Putamen (tissue), 1 donor: ENCODE measurements at places on chromosomes 7 and 10.

DNA sequence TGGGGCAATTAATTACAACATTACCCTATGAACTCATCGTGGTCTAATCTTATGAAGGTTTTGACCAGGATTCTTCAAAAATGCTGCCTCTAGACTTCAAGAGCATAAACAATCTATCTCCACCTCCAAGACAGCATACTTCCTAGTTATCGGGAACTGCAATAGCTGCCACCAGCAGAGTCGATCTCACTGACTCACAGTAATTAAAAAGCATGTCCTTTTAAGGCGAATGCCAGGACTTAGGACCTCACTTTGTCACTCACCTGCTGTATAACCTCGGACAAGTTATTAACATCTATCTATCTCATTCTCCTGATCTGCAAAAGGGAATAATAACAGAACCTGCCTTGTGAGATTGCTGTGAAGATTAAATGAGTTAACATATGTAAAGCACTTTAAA, 666.0 kb upstream of the COBL start:
- DNase-seq, result no peak

DNA sequence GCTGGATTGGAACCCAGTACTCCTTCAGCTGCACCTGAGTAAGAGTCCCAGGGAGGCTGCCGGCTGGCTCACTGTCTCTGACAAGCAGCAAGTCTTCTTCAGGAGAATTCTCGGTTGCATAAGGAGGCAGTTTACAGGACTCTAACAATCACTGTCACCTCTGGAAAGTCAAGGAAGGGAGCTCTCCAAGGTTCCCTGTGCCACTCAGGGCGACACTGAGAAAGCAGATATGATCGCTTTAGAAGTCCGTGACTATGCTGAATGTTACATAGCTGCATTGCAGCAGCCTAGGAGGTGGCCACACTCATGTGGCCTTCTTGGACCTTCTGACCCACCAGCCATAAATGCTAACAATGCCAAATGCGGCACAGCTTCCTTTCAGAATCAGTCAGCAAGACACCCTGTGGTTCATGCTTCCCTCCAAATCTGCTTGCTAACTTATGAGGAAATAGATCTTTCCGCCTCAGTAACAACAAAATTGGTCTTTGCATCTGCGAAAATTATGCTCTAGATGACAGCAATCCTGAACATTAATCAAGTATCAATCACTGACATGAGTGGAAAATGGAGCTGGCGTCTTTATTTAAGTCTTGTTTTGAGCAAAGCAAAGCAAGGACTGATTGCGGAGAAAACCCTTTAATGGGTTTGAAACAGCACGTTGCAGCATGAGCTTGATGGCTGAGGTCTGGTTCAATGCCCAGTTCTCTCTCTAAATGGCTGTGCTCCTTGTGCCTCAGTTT, 132.9 kb downstream of the ATXN7L1 start:
- DNase-seq, result no peak

DNA sequence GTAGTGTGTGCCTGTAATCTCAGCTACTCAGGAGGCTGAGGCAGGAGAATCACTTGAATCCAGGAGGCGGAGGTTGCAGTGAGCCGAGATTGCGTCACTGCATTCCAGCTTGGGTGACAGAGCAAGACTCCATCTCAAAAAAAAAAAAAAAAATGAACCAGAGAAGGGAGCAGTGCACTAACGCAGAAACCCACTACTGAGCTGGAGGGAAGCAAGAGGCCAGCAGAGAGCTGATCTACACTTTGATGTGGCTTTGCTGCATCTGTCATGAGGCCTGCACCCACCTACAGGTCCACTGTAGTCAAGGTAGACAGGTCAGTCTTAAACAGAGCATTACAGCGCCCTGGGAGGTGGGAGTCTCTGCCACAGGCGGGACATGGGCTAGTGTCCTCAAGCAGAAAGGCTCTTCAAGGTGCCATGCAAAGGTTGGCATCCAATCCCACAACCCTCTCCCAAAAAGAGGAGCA, 30.0 kb downstream of the MAT1A start:
- no peak for DNase-seq

GRCh38 chr10:133527771-133528271, 658 bp downstream of the CYP2E1 start:
- no peak for DNase-seq

- DNase-seq, result no peak
These were observed 107.4 kb downstream of the CLEC2L start for GRCh38 chr7:139630643-139631519.

GRCh38 chr7:65832281-65832680, 40.6 kb upstream of the VKORC1L1 start:
- no peak for DNase-seq

- DNase-seq, result no peak
These were observed 21.4 kb upstream of the CPVL start for GRCh38 chr7:29167721-29168120.

DNA sequence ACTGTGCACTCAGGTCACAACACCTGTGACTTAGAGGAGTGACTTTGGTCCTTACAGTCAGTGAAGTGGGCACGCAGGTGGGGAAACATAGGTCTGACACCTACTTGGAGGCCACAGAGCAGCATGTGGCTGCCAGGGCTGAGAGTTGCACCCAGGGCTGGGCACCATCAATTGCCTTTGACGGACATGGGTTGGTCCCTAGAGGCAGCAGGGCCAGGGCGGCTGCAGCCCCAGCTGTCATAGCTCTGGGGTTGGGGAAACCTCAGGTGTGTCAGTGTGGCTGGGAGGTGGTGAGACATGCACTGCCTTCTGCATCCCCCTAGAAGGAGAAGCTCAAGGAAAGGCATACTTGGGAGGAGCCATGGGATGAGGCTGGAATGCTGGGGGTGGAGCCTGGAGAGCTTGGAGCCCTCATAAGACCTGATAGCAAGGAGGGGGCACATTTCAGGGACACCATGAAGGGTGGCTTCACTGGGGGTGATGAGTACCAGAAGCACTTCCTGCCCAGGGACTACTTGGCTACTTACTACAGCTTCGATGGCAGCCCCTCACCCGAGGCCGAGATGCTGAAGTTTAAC, at the start of gene INMT:
Gene INMT (plus strand): TSS at position 440 of the 578 bp plus-strand sequence. CDS start 16 bp downstream, at position 456.
- no peak for DNase-seq

DNA sequence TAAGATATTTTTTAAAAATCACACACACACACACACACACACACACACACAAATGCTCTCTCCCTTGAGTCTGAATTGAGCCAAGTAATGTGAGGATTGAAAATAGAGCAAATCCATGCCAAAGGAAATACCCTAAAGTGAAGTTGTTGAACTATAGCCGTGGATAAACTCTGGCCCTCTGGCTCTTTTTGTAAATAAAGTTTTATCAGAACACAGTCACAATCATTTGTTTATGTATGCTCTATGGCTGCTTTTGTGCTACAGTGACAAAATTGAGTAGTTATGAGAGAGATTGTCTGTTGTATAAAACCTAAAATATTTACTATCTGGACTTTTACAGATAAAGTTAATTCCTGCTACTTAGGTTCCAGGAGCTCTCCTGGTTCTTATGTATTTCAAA, 39.1 kb downstream of the NKX2-3 start:
- no peak for DNase-seq

- no peak for DNase-seq
These were observed 3.6 kb upstream of the GRID2IP start for GRCh38 chr7:6554848-6555247.

- no peak for DNase-seq
These were observed 14.4 kb downstream of the RAMP3 start for GRCh38 chr7:45171946-45172345.

DNA sequence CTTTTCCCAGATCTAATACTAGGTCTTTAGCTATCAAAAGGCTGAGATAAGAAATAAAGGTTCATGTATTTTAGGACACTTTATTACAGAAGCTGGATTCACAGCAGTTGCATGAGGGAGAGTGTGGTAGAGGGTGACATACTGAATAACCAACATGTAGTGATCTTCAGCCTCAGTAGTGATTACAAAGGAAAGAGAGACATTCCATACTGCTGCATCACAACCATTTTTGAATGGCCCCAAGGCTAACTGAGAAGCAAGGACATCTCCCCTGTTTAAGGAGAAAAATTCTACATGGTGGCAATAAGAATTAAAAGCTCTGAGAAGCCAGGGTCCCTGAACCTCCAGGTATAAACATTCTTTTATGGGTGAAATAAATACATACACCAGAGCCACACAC, 35.3 kb downstream of the COG5 start:
- no peak for DNase-seq

DNA sequence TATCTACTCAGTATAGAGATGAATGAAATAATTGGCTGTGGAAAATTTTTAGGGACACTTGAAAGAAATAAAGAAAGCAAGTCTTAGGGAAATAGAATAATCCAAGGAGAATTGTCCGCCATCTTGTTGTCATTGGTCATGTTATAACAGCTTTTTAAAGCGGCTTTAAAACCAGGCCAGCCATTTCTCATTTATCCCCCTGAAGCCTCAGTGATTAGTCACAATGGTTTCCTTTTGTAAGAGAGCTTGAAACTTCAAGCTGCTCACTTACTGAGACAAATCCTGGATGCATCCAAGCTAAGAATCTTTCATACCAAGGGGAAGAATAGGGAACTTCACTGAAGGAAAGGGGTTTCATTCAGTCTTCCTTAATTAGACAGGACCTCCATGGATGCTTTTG, 67.9 kb downstream of the SGCE start:
- no peak for DNase-seq

- DNase-seq, result no peak
These were observed 4.9 kb downstream of the HNRNPF start for GRCh38 chr10:43403911-43404703.

- no peak for DNase-seq
These were observed 45.3 kb downstream of the ADRA2A start for GRCh38 chr10:111122127-111122526.

DNA sequence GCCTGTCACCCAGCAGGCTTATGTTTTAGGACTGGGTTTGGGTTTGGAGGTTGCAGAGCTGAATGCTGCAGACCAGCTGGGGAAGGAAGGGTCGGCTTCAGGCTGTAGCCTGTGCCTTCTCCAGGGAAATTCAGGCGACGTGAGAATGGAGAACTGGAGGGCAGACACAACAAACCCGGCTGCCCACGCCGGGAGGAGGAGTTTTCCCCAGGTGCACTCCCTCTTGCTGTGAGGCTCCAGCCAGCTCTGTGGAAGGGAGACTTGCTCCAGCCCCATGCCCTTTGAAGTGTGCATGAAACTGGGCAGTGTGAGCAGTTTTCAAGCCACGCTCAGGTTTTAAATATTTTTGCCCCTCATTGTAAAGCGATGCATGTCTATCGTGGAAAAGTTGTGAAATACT, 279.1 kb downstream of the CCSER2 start:
- DNase-seq, result no peak

GRCh38 chr7:106613279-106613678, 47.7 kb downstream of the CCDC71L start:
- DNase-seq, result no peak

GRCh38 chr10:99080275-99080945, 155.2 kb downstream of the HPSE2 start:
- DNase-seq, result no peak

DNA sequence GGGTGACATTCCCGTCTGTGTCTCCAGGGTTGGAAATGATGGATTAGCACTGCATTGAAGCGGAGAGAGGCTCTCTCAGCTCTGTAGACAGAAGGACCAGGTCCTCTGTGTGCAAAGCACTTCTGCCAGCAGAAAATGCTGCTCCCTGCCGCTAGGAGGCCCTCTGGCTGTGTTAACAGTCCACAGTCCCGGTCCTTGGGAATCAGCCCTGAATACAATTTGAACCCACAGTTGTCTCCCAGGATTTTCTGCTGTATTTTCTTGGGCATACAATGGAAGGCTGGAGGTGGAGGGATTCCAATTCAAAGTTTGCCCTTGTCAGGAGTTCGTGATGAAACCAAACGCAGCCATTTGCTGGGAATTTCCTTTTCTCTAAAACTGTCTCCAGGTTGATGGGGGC, 205.2 kb downstream of the GLRX3 start:
- DNase-seq, result no peak

- DNase-seq, result no peak
These were observed at the start of gene GPRIN2 for GRCh38 chr10:46556515-46557318. GPRIN2 (minus strand) TSS chr10:46556658; CDS start chr10:46550736, 5,922 bp downstream.

GRCh38 chr10:30818010-30818660, 188.6 kb upstream of the LYZL2 start:
- no peak for DNase-seq

DNA sequence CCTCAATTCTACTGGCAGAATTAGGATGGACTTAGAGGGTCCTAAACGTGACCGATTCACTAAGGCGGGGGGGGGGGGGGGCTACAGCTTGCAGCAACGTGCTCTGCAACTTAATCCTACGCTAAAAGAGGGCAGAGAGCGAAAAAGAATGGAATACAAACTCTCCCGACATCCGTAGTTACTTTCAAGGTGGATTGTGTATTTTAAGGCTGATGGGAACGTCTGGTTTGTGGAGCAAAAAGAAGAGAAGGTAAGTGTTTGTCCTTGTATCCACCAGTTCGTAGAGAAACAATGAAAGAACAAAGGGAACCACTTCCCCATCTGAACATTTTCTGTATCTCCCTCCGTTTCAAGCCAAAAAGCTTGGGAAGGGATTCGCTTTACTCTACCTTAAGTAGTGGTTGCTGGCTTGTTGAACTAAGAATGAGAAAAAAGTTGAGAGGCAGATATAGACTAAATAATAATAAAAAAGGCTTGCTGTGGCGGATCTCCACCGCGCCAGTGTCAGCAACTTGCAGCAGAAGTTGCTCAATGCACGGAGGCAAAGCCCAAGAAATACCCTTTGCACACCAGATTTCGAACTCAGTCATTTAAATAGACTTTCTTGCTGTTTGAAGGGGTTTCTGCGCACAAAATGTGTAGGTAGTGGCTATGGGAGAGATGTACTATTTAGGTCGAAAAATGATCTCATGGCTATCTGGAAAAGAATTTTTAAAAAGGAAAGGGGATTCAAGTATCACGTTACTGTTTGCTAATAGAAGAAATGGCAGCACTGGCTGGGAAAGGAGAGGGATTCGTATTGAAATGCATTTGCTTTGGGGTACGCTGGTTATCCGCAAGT, 736 bp downstream of the SKIDA1 start:
- no peak for DNase-seq

GRCh38 chr10:125283191-125283835, 123.0 kb upstream of the CTBP2 start:
- peak; percentile 3 for DNase-seq

GRCh38 chr10:6351495-6351894, 148.8 kb downstream of the PFKFB3 start:
- no peak for DNase-seq

DNA sequence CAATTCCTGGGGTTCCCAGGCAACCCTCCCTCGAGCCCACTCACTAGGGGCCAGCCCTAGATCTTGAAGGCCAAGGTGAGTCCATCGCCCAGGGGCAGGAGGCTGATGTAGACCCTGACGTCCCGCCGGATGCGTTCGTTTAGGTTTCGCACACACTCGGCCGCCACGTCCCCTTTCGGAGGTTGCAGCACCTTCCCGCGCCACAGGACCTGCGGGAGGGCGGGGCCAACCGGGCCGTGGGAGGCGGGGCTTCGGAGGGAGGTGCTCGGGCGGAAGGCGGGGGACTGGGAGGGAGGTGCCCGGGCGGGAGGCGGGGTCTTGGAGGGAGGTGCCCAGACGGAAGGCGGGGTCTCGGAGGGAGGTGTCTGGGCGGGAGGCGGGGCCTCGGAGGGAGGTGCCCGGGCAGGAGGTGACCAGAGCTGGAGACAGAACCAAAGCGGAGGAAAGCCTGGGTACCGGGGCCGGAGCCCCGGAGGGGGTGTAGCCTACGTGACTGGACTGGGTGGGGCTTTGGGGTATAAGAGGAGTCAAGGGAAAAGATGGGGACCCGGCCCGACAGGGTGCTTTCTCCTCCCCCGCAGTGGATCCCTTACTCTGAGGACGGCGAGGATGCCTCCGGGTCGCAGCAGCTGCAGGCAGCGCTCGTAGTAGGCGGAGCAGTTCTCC, 1.6 kb downstream of the COMTD1 start:
- peak; percentile 66 for DNase-seq
